Endothelial cell of umbilical vein (primary cell): ENCODE measurements at places on chromosomes 1 and 21. TPM values are rescaled to one million over a fixed set of nuclear protein-coding genes. Genes with fewer than 3 reads are reported as not detected.

Gene C1orf53
- 2.1 and 3.5 TPM in 2 replicates for total RNA-seq

DNA sequence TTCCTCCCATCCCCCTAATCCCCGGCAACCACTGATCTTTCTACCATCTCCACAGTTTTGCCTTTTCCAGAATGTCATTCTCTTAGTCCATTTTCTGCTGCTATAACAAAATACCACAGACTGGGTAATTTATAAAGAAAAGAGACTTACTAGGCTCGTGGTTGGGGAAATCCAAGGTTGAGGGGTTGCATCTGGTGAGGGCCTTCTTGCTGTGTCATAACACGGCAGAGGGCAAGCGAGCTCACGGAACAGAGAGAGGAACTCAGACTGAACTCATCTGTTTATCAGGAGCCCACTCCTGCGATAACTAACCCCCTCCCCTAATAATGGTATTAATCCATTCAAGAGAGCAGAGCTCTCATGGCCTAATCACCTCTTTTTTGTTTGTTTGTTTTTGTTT is 52.0 kb downstream of the RUNX3 start:
- peaks cover 23% of the 10 kb centered on the region for H3K27me3 ChIP-seq
- no peak overlapping the region for H3K4me3 ChIP-seq
- H3K27ac ChIP-seq = no peak overlapping the region

Gene RNU1-2
- total RNA-seq = 1,319 and 2,019 TPM in 2 replicates

- H3K27me3 ChIP-seq = no peaks in the 10 kb centered on the region
- H3K36me3 ChIP-seq = no peaks in the 10 kb centered on the region
- H3K27ac ChIP-seq = no peak overlapping the region
- peaks cover 39% of the 10 kb centered on the region for H3K4me1 ChIP-seq
Measured at GRCh38 chr21:37375866-37376574, 9.4 kb downstream of the DYRK1A start.

DNA sequence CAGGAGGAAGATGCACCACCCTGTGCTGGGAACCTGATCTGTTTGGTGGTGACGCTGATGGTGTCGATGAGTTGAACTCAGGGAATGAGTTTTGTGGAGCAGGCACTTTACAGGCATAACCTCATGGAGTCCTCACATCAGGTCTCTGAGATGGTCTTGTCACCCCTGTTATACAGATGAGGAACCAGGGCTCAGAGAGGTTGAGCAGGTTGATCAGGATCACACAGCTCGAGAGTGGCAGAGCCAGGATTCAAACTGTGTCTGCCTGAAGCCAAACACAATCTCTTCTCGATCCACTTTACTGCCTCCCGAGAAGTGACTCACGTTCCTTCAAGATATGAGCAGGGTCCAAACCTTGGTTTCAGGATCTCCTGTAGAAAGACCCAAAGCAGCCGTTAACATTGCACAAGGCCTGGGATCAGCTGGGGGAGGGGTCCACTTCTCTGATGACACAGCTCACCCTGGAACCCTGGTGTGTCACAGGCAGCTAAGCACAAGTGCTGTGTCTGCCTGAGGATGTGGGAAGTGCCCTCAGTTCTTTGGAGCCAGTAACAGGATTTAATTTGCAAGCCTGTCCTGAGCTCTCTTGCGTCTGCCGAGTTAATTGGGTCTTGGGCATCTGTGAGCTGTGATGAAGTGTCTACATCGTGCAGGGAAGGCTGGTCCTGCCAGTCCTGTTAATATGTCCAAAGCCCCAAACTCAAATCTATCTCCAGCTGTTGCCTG is 65.4 kb upstream of the STUM start:
- no peak for DNase-seq
- peaks cover 12% of the 10 kb centered on the region for H3K27me3 ChIP-seq
- H3K4me1 ChIP-seq = peaks cover 2% of the 10 kb centered on the region
- H3K27ac ChIP-seq = no peak overlapping the region

DNA sequence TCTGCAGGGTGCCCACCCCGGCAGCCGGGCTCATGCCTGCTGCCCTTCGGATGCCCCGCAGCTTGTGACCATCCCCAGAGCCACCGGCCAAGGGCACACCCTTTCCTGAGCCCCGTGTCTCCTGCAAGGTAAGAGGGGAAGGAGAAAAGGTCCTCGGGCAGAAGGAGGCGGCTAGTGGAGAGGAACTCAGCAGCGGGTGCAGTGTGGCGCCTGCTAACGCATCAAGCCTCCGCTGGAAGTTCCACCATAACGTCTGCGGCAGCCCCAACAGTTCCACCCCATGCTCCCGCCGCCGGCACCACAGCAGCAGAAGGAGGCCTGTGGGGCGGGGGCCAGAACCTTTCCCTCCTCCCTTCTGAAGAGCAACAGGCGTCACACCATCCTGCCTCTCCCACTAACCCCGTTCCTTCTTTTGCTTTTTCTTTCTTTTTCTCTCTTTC is 990 bp downstream of the VWA5B1 start:
- no peaks in the 10 kb centered on the region for H3K36me3 ChIP-seq
- no peaks in the 10 kb centered on the region for H3K4me1 ChIP-seq
- H3K27me3 ChIP-seq = peaks cover 16% of the 10 kb centered on the region
- no peak overlapping the region for H3K4me3 ChIP-seq

Gene CATSPER4
- not detected in 2 replicates for total RNA-seq

DNA sequence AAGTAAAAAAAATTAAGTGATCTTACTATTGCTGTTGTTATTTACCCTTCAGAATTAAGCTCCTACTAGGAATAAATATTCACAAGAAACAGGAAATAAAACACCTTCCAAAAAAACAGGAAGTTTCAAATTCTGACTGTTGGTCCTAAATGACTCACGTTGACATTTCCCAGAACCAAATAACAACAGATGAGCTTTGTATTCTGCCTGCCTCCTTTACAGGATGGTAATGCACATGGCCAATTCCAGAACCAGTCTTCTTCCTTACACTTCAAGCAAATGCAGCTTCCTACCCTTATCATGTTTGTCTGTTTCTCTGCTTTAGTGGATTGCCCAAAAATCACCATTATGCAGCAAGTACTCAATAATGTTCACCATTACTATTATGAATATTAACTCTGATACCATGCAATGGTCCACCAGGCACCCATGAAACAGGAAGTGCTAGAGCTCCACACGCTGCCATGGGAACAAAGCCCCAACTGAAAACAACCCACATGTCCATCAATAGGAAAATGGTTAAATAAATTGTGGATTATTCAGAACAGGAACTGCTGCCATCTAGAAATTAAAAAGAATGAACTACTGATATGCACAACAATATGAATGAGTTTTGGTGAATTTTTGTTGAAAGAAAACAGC is 8.9 kb downstream of the CASP9 start:
- no peak for DNase-seq
- no peak overlapping the region for H3K27ac ChIP-seq
- H3K4me3 ChIP-seq = no peak overlapping the region
- H3K4me1 ChIP-seq = peaks cover 8% of the 10 kb centered on the region
- H3K27me3 ChIP-seq = no peaks in the 10 kb centered on the region

DNA sequence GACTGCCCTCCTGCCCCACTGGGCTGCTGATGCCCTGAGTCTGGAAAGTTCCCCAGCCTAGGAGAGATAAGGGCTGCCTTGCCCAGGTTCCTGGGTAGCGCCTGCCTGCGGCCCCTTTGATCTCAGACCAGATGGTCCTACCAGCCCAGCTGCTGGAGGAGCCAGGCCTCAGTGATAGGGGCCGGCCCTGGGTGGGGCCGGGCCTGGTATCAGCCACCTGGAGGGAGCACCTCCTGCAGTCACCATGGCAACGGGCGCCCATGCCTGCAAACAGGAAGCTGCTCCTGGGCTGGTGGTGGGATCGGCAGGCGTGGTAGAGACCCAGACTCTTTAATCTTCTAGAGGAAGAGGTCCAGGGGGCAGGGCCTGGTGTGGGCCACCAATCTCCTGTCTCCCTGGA is 119.7 kb upstream of the WNT4 start:
- H3K4me3 ChIP-seq = no peak overlapping the region
- H3K36me3 ChIP-seq = no peaks in the 10 kb centered on the region

Gene PFDN2
- 99.5 and 104 TPM in 2 replicates for total RNA-seq

Gene PTCH2
- 1.8 and 1.9 TPM in 2 replicates for total RNA-seq

DNA sequence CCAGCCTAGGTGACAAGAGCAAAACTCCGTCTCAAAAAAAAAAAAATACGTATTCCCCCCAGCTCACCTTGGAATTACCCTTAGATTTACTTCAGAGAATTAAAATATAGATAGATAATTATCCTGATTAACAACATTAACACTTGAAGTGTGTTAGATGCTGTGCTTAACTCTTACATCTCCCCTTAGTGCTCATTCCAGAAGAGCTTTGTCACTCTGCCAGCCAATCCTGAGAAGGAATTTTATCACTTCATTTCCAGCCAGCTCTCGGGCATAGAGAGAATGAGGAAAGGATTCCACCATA is 1.6 kb upstream of the SHC1 start:
- H3K36me3 ChIP-seq = no peaks in the 10 kb centered on the region
- no peaks in the 10 kb centered on the region for H3K27me3 ChIP-seq
- peaks cover 57% of the 10 kb centered on the region for H3K4me1 ChIP-seq
- peak overlapping the region; percentile 99 for H3K27ac ChIP-seq
- H3K4me3 ChIP-seq = no peak overlapping the region

DNA sequence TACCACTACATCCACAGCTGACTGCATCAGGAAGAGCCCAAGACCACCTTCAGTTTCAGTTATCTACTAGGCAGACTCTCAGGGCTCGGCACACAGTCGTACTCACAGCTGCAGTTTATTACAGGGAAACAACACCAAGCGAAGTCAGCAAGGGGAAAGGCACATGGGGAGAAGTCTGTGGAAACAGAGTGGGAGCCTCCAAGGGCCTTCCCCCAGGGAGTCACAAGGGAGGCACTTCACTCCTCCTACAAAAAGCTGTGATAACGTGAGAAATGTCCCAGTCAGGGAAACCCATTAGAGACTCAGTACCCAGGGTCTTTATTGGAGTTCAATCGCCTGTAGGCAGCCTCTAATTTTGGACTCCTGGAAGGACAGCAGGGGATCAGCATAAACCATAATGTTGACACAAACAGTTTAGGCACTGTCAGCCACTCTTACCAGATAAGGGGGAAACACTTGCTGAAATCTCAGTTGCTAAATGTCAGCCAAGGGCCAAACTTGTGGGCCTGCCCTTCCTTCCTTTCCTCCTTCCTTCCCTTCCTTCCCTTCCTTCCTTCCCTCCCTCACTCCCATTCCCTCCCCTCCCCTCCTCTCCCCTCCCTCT is 444.0 kb downstream of the SMYD3 start:
- no peaks in the 10 kb centered on the region for H3K36me3 ChIP-seq
- no peaks in the 10 kb centered on the region for H3K27me3 ChIP-seq
- no peak for DNase-seq
- H3K4me1 ChIP-seq = no peaks in the 10 kb centered on the region
- H3K4me3 ChIP-seq = no peak overlapping the region

Gene CD2
- total RNA-seq = not detected in 2 replicates

Gene HPCA
- not detected in 2 replicates for total RNA-seq

- no peak overlapping the region for H3K4me3 ChIP-seq
- H3K27me3 ChIP-seq = no peaks in the 10 kb centered on the region
- no peak overlapping the region for H3K27ac ChIP-seq
- H3K4me1 ChIP-seq = peaks cover 3% of the 10 kb centered on the region
Measured at GRCh38 chr1:110375490-110375889, 15.3 kb downstream of the SLC16A4 start.

DNA sequence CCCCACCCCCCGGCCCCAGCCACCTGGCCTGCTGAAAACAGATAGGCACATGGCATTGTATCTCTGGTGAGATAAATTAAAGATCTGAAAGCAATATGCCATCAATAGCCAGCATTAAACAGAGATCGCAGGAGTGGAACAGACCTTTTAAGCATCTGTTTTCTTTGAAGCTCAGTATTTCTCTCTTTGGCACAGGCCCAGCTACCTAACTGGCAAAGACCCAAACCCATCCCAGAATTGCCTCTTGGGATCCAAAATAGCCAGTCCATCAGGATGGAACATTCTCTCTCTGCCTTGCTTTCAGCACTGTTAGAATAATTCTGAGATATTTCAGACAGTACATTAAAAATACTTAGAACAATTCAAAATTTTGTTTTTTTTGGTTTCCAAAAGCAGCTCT is 46.0 kb downstream of the KCNJ6 start:
- no peak overlapping the region for H3K4me3 ChIP-seq
- H3K36me3 ChIP-seq = no peaks in the 10 kb centered on the region
- no peaks in the 10 kb centered on the region for H3K27me3 ChIP-seq
- H3K4me1 ChIP-seq = no peaks in the 10 kb centered on the region
- no peak for DNase-seq
- H3K27ac ChIP-seq = no peak overlapping the region
